ENCODE measurements at places on chromosomes 12 and 14.

DNA sequence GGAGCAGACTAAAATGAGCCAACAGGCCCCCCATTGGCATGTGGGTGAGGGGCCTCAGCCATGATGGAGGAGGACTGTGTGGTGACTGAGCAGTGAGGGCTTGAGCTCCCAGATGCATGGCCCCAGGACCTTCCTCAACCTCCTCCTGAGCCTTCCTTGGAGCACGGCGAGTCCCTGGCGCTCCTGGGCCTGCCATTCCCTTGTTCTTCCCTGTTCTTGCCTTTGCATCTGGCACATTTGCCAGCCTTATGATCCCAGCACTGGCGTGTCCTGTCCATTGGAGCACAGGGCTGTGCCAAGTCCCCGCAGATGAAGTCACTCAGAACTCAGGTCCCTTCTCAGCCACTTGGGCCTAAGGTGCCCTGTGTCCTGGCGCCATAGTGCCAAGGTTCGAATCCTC, 40.3 kb upstream of the MEG3 start:
- DNase-seq, result no peak

GRCh38 chr12:101351682-101352081, 55.9 kb downstream of the ARL1 start:
- DNase-seq, result no peak

GRCh38 chr12:70577283-70577634, 60.0 kb downstream of the PTPRB start:
- DNase-seq, result no peak

GRCh38 chr12:65184176-65184857, 14.9 kb downstream of the LEMD3 start:
- no peak for DNase-seq

DNA sequence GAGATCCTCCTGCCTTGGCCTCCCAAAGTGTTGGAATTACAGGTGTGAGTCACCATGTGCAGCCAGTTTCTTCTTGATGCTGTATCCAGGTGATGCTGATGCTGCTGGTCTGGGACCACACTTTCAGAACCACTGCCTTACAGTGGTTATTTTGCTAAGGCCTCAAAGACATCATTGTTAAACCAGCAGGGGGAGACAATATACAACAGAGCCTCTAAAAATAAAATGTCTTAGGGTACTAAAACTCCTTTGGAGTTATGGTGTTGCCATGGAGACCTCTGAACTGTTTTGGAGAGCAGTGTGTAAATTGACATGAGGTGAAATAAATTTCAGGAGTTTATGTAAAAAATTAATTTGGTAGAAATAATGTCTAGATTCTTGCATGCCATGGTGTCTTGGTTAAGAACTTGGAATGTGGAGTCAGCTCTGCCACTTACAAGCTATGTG, 1.1 kb upstream of the ARG2 start:
- no peak for DNase-seq

DNA sequence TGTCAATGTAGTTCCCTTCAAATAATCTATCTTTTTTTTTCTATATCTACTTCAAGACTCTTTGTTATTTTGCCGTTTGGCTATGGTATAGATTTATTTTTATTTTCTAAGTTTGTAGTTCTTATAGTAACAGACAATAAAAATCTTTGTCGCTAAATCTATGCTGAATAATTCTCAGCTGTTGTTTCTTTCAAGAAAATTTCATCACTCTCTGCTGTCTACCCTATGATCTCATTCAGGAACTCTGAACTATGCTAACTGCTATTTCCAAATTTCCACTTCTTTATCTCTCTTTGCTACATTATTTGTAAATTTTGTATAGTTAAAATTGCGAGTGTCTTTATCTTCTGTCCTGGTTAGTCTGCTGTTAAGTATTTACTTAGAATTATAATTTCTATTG, 353.6 kb downstream of the LRFN5 start:
- DNase-seq, result no peak

DNA sequence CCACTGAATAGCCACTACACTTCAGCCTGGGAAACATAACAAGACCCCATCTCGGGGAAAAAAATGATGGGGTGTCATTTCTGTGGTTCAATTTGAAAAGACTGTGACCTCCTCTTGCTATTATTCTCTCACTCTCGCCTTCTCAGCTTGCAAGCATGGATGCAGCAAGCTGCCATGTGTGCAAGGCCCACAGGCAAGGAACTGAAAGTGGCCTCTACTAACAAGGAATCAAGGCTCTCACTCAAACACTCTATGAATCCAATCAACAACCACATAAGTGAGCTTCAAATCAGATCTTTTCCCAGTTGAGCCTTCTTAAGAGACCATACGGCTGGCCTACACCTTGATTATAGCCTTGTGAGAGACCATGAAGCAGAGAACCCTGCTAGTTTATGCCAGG, 17.9 kb upstream of the DHRS7 start:
- DNase-seq, result no peak

DNA sequence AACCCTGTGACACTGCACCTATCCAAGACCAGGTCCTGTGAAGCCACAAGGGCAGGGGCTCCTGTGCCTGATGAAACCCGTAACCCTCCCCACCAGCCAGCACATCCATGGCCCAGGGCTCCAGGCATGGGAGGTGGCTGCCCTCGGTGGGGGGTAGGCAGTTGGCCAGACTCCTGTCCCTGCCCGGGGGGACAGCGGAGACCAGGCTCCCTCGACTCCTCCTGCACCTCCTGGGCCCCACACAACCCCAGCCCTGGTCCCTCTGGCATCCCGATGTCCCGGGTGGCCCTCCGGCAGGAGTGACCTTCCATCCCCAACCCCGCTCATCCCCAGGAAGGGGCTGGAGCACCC, 11.4 kb downstream of the AKT1 start:
- no peak for DNase-seq

DNA sequence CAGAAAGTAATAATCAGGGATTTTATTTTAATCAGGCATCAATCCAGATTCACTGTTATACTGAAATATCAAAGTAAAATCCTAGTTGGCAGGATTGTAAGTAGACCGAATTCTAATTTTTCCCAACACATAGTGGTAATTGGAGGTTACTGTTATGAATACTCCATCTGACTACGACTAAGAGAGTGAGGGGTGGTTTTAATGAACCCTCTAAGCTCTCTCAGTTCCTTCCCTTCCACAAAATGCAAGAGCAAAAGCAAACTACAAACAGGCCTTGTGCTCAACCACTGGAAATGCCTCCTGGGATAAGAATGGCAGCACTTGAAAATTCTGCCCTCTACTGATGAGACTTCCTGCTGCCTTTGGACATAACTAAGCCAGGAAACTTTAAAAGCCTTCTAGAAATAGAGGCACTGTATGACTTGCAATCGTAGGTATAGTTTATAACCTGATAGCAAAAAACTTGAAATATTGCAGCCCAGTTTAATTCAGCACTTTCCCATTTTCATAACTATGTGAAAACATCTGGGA, 184.8 kb downstream of the SLC16A7 start:
- DNase-seq, result no peak

GRCh38 chr12:62346817-62347216, 86.6 kb downstream of the USP15 start:
- DNase-seq, result no peak

DNA sequence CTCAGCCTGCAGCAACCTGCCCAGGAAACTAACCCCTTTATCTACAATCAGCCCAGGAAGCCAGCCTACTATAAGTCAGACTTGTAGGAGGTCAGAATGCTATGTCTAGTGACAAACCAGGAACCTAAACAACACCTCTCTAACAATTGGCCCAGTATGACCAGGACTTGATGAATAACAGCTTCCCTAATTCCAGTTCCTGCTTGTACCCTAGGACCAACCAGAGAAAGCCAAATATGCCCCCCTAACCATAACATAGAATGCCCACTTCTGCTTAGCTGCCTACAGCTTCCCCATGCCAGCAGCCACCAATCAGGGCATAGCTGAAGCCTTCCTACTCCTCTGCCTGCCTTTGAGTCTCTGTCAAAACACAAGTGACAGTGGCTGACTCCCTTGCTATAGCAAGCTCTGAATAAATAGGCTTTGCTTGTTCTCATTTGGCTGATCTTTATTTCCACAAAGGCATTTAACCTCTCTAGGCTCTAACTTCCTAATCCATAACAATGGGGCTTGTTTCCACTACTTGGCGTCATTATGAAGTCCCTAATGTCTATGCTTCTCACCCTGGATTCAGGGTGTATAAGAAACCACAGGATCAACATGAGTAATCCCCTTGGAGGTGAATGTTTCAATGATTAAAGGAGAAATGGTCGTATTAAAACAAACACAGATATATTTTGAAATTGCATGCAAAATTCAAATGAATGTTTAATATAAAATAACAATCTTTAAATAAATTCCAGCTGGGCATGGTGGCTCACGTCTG, 220.2 kb downstream of the ANO6 start:
- no peak for DNase-seq

DNA sequence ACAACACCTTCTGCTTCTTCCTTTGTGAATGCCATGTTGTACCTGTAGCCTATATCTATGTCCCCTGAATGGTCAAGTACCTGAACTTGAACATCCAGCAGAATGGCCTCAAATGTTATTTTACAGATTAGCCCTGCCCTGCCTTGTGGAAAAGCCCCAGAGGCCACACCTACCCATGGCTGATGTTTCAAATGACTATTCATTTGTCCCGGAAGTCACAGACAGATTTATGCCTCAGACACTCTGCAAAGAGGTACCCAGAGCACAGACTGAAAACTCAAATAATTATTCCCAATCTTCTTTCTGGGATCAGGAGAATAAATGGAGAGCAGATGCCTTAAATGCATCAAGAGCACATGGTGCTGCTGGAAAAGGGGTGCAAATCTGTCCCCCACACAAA, 13.0 kb upstream of the DPF3 start:
- no peak for DNase-seq

- no peak for DNase-seq
Observed at GRCh38 chr14:35215110-35215813, 76.9 kb upstream of the PSMA6 start.

GRCh38 chr14:31283578-31284252, 76.1 kb upstream of the HECTD1 start:
- no peak for DNase-seq

GRCh38 chr12:66117242-66117641, 13.3 kb downstream of the LLPH start:
- no peak for DNase-seq

DNA sequence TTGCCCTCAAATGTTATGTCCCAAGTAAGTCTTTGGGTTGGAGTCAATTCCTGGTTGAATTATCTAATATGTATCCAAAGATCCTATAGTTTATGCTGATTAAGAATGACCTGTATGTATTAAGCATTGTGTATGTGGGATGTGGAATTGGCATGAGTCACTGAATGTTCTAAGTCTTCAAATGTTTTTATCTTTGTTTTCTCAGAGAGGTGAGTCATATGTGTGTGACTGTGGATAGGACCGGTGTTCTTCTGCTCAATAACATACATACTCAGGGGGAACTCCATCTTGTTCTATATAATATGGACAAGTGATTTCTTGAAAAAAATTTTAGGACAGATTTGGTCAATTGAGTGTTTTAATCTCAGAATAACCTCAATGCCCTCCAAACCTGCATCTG, 57.9 kb downstream of the NAV3 start:
- DNase-seq, result no peak

GRCh38 chr14:100765296-100765695, 38.6 kb downstream of the DLK1 start:
- DNase-seq, result no peak

- DNase-seq, result no peak
Observed at GRCh38 chr14:103108749-103109207, 14.3 kb downstream of the EXOC3L4 start.

GRCh38 chr14:20327005-20327869, 5.8 kb downstream of the CCNB1IP1 start:
- DNase-seq, result no peak

- no peak for DNase-seq
Observed at GRCh38 chr12:131833896-131834641, 5.9 kb downstream of the MMP17 start.

- no peak for DNase-seq
Observed at GRCh38 chr14:101193845-101194372, 290.4 kb upstream of the RTL1 start.

GRCh38 chr14:73323896-73324399, 86.6 kb downstream of the PAPLN start:
- DNase-seq, result no peak

GRCh38 chr12:77925536-77926108, 94.9 kb downstream of the NAV3 start:
- no peak for DNase-seq

- DNase-seq, result no peak
Observed at GRCh38 chr14:38904959-38905358, 198.1 kb downstream of the SEC23A start.

GRCh38 chr12:5442251-5443006, 10.5 kb downstream of the NTF3 start:
- no peak for DNase-seq

DNA sequence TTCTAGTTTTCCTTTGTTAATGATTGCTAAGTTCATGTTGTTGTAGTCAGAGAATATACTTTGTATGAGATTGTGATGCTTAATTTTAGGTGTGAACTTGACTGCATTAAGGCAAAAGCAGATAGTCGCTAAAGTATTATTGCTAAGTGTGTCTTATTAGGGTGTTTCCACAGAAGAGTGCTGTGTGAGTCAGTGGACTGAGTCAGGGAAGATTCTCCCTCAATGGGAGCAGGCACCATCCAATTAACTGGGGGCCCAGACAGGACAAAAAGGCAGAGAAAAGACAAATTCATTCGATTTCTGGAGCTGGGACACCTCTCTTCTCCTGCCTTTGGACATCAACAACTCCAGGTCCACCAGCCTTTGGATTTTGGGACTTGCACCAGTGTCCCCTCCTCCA, 48.5 kb downstream of the BAZ1A start:
- no peak for DNase-seq
